ENCODE measurements at places on chromosomes 6 and 20. TPM values are rescaled to one million over a fixed set of nuclear protein-coding genes. Genes with fewer than 3 reads are reported as not detected.

SPAG4 gene
- total RNA-seq = 3.3 TPM

MMP24OS gene
- 79.2 TPM for total RNA-seq

MCCD1 gene
- not detected for total RNA-seq

SEMG1 gene
- total RNA-seq = not detected

FAM184A gene
- 4.8 TPM for total RNA-seq

SYCP2L gene
- 1.3 TPM for total RNA-seq

FOXP4 gene
- total RNA-seq = 36.2 TPM

ZNF337 gene
- 15.0 TPM for total RNA-seq

ID4 gene
- total RNA-seq = 85.1 TPM

HDDC2 gene
- total RNA-seq = 48.0 TPM

BACH2 gene
- total RNA-seq = 11.6 TPM

SLC17A5 gene
- total RNA-seq = 22.0 TPM

TP53TG5 gene
- total RNA-seq = 0.91 TPM

DLK2 gene
- not detected for total RNA-seq

CFAP206 gene
- total RNA-seq = 0.45 TPM

MYB gene
- not detected for total RNA-seq

C20orf141 gene
- total RNA-seq = not detected

DYNLT2 gene
- 2.8 TPM for total RNA-seq

ANKRD66 gene
- not detected for total RNA-seq

POLR1C gene
- total RNA-seq = 27.6 TPM

ATP6V1G2 gene
- 1.3 TPM for total RNA-seq

ZSCAN12 gene
- 7.0 TPM for total RNA-seq

TPD52L1 gene
- total RNA-seq = 39.0 TPM

Measured in aorta (tissue), 5 donors.